Small intestine (tissue), 16 donors: ENCODE measurements at places on chromosomes 11 and 22. TPM values are rescaled to one million over a fixed set of nuclear protein-coding genes. Genes with fewer than 3 reads are reported as not detected.

DNA sequence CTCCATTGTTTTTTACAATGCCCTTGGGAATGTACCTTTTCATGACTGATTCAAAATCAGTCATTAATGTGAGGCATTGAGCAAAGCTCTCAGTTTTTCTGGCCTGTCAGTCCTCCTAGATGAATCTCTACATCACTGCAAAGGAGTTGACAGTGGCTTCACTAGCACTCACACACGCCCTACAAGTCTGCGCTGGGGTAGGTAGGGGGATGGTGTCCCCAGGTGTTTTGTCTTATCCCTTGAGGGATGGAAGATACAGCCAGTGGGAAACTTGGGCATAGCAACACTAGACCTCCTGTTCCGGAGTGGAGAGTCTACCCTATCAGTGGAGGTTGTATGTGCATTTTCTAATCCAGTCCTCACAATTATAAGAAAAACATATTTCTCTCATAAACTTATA is 27.0 kb downstream of the TRIM77 start:
- no peak for DNase-seq

DNA sequence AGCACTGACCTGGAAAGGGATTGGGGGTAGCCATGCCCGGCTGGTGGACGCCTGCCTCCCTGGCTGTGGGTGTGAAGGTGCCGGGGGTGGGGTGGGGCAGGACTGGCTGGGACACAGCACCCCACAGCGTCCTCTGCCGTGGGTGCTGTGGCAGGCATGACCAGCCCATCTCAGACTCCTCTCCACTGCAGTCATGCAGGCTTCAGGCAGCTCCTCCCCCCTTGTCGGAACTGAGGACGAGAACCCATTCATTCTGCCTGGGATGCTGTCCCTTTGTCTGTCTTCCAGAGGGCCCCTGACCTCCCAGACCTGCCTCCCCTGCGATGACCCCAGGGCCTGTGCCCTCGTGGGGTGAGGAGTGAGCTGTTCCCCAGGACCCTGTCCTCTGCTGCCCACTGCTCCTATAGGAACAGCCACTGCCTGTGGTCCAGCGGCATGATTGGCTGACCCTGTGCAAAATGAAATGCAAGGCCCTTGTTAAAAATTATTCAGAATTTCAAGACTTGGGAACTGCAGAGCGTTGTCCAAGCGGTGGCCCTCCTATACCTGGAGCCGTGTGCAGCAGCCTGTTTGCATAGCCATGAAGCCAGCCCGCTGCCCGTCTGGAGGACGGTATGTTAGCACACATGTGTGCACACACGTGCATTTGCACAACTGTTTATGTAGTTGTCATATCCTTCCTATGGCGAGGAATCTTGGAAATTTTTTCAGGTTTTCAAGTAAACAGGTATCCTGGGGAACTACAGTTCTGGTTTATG is 1122.3 kb downstream of the BRD1 start:
- no peak for DNase-seq

DNA sequence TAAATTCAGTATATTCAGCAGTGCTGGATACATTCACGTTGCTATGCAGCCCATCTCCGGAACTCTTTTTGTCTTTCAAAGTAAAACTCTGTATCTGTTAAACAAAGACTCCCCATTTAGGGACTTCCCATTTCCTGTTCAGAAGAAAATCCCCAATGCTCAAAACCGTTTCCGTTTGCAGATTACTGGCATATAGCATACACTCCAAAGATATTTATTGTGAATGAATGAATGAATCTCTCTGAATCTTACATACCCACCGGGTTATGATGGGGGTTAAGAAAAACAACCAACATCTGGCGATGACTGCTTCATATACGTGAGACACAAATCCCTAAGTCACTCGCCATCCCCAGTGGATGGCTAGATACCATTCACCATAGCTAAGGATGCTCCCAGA is 1.6 kb downstream of the THY1 start:
- no peak for DNase-seq

The TSPAN32 gene
- 0.36 TPM for polyA plus RNA-seq

The OR52N4 gene
- not detected for polyA plus RNA-seq

DNA sequence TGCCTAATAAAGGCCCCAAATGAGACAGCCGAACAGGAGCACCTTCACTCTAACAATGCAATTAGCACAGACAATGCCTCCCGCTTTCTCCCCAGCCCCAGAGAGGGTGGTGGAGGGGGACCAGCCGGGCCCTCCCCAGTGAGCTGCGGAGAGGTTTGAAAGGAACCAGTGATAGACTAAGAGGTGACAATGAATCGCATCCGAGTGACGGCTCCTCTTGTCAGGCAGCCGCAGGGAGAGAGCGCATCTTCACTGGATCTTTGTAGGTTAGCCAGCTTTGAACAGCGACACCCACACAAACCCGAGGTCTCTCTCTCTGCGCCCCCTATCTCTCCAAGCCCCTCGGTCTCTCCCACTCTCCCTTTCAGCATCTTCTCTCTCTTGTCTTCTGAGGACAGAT is 28.0 kb downstream of the FLRT1 start:
- no peak for DNase-seq

GRCh38 chr11:131422496-131422895 is 52.1 kb downstream of the NTM start:
- peak; percentile 71 for DNase-seq

The LRRC75B gene
- 41.5 TPM for polyA plus RNA-seq
